Naive thymus-derived CD8-positive, alpha-beta T cell (primary cell): ENCODE measurements at places on chromosomes 13 and 19.

DNA sequence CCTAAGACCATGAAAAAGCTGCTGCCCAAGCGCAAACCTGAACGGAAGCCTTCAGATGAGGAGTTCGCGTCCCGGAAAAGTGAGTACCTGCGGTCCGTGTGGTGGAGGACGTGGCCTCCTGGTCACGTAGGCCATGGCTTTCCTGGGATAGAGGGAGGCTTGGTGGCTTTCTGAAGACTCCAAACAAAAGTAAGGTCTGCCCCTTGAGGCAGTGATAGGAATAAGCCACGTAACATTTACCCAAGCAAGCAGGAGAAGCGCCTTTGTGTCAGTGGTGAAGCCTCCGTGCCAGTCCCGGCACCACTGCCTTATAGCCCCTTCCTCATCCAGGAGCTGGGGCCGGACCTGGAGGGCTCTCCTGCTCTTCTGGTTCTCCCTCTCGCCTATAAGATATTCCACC is 34.3 kb upstream of the TEX29 start:
- DNase-seq = no peak

GRCh38 chr19:10712754-10713153 is 5.1 kb upstream of the DNM2 start:
- no peak for DNase-seq

- peak; percentile 76 for DNase-seq
Observed at GRCh38 chr19:3573858-3574637, 1.3 kb downstream of the HMG20B start.

DNA sequence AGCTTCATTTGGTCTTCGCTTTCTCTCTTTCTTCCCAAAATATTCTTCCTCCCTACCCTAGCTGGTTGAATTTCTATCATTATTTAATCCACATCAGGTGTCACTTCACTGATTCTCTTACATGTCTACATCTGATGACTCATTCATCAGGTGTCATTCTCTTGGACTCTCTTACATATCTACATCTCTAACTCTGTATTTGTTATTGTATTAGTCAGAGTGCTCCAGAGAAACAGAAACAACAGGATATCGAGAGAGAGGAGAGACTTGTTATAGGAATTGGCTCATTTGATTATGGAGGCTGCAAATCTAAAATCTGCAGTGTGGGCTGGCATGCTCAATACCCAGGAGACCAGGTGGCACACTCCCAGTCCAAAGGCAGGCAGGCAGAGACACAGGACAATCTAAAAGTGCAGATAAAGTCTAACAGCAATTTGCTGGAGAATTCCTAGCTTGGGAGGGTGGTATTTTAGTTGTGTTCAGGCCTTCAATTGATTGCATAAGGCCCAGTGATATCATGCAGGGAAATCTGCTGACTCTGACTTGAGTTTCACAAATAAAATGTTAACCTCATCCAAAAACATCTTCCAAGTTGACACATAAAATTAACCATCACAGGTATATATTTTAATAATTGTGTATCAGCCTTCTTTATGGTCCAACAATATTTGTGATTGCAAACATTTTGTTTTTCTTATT is 541.4 kb upstream of the SLITRK5 start:
- no peak for DNase-seq

GRCh38 chr13:23161481-23161825 is 19.3 kb upstream of the SGCG start:
- DNase-seq = no peak

GRCh38 chr19:1172353-1173158 is 1.5 kb downstream of the SBNO2 start:
- no peak for DNase-seq

DNA sequence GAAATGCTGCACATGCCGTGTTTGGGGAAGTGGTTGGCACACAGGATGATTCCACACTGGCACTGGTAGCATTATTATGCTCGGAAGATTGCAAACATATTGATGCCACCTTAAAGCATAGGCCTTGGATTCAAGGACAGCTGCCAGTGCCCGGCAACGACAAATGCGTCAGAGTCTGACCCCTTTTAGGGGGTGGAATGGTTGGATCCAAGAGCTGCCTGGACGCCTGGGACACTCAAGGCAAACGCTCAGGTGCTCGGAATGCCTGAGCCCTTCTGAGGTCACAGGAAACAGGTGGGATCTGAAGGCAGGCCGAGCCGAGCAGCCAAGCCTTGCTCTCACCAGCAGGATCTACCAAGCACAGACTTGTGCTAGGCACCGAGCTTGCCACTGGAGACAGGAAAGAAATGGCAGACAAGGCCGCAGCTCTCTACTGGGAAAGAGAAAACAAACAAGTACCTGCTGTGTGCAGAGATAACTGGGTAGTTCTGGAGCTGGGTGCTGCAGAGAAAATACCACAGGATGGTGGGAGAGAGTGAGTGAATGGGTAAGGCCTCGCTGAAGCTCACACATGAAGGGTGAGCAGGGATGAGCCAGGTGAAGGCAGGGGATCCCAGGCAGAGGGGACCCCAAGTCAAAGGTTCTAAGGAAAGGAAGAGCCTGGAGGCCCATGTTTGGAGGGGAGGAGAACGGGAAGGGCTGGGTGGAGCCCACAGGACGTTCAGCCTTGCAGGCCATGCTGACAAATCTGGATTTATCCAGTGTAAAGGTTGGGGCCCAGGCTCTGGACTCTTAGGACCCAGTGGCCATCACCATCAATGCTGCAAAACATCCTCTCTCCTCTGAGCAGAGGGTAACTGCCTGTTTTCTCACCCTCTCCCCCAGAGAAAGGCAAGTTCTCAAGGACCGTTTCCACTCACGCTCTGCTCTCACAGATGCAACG is 9.2 kb downstream of the RANBP3 start:
- no peak for DNase-seq

- no peak for DNase-seq
Observed at GRCh38 chr19:47446534-47447469, 24.9 kb downstream of the SLC8A2 start.

DNA sequence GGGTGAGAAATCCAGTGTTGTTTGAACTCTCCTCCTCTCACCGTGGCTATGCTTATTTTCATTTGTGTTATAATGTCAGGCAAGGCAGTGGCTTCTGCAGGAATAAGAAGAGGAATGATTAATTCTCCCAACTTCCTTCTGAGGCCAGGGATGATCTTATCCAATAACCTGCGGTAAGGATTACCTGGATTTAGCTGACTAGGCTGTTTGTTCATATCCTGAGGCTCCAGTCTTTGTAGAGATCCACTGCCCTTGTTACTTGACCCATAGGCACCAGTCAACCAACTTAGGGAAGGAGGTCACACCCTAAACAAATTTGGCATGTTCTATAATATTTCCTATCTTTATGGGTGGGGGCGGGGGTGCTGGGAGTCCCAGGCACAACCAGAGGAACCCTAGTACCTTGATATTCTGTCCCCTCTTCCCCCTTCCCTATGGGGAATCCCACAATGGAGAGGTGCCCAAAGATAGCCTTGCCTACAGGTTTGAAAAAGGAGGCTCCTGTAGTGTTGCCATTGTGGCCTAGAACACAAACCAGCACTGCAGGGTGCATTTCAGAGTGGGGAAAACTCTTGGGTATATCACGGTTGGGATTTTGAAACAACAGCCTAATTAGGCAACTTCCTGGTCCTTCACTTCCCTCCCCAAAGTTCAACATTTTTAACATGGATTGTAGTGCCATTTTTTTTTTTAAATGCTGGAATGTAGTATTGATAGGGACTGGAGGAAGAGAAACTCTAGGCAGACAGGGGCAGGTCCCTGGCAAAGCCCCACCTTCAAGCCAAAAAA is 977.5 kb upstream of the SPRY2 start:
- DNase-seq = no peak

DNA sequence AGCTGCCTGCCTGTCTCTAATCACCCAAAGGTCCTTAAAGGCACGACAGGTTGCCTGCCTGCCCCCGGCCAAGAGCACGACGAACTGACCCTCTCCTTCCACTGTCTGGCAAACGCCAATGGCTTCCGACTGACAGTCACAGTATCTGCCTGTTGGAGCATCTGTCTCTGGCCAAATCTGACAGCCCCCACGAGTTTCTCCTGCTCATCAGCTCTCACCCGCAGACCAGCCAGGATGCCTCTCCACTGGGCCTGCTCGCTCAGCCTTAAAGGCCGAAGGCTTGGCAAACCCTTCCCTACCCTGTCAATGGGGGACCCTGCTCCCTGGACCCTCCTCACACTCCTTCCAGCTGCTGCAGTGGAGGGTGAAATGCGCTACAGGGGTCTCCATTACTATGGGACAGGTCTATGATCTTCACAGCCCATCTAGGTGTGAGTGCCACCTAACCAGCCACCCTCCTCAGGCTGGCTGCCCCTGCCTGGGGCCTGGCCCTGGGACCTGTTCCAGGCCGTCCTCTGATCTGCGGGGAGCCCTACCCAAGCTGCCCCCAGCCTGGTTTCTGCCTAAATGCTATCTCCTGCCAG is 932 bp downstream of the FAM83E start:
- DNase-seq = no peak

DNA sequence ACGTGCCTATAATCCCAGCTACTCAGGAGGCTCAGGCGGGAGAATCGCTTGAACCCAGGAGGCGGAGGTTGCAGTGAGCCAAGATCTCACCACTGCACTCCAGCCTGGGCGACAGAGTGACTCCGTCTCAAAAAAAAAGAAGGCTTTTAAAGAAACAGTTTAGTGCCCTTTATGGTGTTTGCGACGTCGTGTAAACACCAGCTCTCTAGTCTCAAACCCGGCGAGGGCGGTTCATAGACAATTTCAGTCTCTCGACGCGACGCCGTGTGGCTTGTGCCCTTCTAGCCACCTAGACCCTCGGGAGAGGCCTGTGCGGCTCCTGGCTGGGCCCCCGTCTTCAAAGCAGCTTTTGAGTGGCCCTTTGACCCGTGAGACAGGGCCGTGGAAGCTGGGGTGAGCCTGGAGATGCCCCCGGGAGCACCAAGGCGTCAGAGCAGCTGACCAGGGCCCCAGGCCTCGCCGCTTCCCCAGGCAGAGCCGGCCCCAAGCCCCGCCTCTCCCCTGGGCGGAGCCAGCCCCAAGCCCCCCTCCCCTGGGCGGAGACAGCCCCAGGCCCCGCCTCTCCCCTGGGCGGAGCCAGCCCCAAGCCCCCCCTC is 5.0 kb upstream of the MADCAM1 start:
- DNase-seq = no peak

GRCh38 chr19:49869484-49870308 is 2.3 kb upstream of the PNKP start:
- DNase-seq = peak; percentile 90

DNA sequence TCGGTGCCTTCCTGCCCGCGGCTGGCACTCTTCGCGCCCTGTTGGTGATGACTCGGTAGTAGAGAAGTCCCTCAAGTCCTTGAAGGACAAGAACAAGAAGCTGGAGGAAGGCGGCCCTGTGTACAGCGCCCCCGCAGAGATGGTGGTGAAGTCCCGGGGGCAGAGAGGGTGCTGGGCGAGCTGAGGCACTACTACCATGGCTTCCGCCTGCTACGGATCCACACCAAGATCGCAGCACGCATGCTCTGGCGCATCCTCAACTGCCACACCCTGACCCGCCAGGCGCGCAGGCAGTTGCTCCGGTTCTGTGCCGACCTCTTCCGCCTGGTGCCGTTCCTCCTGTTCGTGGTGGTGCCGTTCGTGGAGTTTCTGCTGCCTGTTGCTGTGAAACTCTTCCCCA is 11.1 kb downstream of the ZSCAN1 start:
- no peak for DNase-seq

DNA sequence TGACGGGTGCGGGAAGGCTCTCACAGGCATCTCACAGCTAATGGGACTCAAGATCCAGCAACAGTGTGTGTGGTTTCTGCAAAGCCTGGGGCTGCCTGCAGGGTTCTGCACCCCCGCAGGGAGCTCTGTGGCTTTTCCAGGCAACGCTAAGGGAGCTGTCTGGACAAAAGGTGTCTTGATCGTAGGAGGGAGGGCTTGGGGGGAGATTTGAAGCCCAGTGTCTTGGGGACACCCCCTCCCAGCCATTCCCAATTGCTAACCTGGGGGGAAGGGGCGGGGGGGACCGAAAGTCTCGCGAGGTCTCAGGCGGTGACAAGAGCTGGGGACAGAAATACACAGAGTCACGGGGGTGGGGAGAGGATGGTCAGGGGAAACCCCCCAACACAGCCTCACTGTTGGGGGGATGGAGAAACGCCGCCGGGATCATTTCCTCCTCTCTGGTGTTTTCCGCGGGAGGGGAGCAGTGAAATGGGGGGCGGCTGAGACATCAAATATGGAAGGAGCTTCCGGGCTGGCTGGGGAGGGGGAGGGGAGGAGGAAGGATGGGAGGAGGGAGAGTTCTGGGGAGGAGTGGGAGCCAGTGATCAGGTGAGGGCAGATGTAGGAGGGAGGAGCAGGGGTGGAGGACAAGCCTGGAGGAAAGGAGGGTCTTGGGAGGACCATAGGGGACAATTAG is 13.3 kb downstream of the KCNC3 start:
- no peak for DNase-seq

- no peak for DNase-seq
Observed at GRCh38 chr19:38684078-38684861, 36.8 kb downstream of the ACTN4 start.

DNA sequence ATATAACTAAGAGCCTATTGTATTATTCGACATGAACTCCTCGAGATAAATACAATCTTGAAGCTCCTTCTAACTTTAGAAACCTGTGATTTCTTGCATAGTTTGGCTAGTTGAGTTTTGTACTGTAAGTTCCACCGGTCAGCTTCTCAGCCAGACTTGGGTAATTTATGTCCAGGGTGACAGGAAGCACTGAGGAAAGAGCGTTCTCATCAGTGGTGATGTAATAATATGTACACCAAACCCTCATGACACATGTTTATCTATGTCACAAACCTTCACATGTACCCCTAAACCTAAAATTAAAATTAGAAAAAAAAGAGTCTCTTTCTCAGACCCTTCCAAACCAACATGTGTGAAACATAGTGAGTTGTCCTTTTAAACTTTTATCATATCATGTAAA is 205.7 kb downstream of the KCNRG start:
- DNase-seq = no peak

- no peak for DNase-seq
Observed at GRCh38 chr13:35925669-35926068, 205.5 kb downstream of the DCLK1 start.

DNA sequence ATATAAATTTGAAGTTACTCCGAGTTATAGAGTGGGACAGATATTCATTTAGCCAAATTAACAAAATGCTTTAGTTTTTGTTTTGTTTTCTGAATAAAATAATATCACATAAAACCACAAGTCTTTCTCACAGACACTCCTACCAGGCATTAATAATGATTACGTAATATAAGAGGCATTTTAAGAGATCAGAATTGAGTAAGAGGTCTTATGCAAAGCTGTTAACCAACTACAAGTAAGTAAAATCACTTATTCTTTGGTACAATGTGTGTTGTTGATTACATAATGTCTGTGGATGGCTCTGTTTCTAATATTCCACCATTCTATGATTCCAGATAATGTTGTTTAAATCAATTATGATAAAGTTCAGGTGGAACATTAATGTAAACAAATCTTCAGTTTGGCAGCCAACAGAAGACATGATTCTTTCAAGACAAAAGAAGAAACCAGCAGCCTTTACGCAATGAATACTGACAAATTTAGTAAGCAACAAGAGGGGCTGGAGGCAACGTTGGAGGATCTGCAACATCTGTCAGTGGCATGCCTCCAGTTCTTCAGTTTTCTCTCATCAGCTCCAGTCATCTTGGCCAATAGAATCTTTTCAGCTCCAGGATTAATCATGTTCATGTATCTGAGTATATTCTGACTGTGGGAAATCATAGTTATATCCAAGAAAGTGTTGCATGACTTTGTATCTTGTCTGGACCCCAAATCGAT is 403.8 kb downstream of the SLITRK5 start:
- no peak for DNase-seq

- no peak for DNase-seq
Observed at GRCh38 chr13:30600496-30600895, 17.2 kb upstream of the USPL1 start.

GRCh38 chr19:1400281-1401137 is 833 bp downstream of the GAMT start:
- no peak for DNase-seq

GRCh38 chr19:7554990-7555864 is 19.7 kb downstream of the PNPLA6 start:
- DNase-seq = no peak
